ENCODE measurements at places on chromosomes 5 and 9. TPM values are rescaled to one million over a fixed set of nuclear protein-coding genes. Genes with fewer than 3 reads are reported as not detected.

DNA sequence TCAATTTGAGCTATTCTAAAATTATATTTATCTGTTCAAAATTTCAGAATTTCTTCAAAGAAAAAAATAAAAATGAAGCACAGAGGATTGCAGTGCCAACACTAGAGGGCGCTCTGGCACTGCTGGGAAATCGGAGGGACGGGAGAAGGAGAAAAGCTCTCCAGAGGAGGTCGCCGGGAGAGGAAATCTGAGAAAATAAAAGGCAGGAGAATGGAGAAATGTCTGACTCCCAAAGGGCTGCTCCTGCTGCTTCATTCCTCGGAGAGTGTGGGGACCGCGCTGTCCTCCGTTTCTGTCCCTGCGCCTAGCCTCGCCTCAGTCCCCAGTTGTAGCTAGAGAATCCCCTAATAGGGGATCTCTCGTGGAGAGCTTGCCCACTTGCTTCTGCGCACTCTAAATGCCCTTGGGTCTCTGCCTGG lies 40.0 kb upstream of the ARSB start:
- DNase-seq = peak; percentile 50

DNA sequence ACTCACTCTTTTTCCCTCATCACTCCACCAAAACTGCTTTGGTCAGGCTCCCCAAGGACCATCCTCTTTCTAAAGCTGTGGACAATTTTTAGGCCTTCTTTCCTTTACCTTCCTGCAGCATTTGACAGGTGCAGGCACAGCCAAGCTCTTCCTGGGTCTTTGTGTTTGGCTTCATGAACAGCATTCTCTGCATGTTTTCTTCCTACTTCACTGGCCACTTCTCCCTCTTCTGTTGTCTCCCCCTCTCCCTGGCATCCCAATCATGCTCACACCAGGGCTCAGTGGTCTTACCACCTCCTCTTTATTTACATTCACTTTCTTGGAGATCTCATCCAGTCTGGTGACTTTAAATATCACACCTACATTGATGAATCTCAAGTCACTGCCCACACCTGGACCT lies 51.1 kb downstream of the CTNND2 start:
- DNase-seq = no peak

DNA sequence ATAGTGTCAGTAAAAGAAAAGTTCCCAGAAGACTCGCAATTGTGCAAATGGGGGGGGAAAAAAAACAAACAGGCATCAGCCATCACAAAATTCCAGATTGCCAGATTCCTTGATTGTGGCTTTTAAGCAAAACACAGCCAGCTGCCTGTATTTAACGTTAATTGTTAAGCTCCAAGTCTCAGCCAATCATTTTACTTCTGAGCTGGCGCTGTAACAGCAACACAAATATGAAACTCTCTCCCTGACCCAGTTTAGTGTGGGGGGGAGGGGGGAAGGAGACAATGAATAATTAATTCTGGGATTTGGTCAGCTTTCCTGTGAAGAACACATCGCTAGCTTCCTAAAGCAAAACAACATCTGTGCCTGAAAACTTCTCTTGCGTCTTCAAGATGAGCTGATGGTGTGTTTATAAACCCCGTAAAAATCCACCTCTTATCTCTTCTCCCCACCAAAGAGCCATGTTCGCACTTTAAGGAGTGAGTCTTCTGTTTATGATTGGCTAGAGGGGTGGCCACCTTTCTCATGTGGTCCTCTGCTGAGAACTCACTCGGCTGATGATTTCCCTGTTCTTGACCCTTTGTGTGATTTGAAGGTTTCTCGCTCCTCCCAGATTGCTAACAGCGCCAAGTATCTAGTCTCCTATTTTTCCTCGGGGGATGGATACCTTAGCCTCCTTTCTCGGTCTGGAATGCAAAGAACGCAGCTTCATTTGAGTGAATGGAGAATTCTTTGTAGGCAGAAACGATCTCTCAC lies 160.2 kb upstream of the DAPK1 start:
- DNase-seq = peak; percentile 44

DNA sequence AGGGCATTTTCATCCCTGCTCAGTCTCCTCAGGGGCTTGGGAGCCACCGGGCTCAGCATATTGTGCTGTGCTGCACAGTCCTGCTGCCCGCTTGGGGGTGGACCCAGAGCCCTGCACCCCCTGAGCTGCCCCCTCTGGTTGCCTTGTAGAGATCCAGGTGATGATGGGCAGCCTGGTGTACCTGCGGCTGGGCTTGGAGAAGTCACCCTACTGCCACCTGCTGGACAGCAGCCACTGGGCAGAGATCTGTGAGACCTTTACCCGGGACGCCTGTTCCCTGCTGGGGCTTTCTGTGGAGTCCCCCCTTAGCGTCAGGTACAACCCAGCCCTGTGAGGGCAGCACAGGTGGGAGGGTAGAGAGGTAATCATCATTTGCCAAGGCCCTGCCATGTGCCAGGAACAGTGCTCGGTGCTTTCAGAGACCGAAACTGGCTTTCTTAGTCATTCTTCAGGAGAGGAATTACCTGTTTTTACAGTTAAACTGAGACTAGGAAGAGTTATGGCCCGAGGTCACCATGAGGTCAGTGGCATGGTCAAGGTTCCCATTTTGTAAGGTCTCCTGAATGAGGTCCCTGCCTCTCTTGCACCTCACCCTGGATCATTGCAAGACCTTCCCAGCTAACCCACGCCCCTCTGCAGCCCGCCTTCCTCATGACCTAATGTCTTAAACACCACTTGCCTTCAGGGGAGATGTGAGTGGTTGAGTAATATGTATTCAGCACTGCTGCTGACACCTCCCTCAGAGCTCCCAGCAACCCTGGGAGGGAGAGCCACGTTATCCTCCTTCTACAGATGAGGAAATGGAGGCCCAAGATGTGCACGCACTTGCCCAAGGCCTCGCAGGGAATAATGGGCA lies 7.5 kb downstream of the NHP2 start:
- peak; percentile 94 for DNase-seq

DNA sequence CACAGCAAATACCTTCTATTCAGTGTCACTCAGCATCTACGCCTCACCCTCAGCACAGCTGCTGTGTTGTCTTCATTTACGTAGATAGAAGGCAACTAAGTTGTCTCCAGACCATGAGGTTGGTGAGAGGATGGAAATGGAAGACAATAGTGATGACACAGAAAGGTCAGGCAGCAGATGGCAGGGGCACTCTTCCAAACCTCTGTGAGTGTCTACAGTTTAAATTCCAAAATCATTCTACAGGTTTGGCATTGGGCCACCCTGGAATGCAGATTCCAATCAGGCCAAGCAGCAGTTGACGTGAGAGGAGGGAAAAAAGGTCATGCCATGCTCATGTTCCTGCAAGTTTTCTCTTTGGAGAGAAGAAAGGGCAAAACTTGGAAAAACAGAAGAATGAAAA lies 68.7 kb upstream of the ADAMTSL1 start:
- no peak for DNase-seq

- DNase-seq = peak; percentile 54
Observed at GRCh38 chr5:122500245-122501088, 188.4 kb downstream of the SNCAIP start.

- no peak for DNase-seq
Observed at GRCh38 chr5:152649609-152650008, 244.5 kb upstream of the NMUR2 start.

SGCD gene
- total RNA-seq = 0.04 TPM

IL5 gene
- not detected for total RNA-seq

PCDHGA3 gene
- total RNA-seq = not detected

PAX5 gene
- total RNA-seq = 1.7 TPM

SV2C gene
- total RNA-seq = under 0.01 TPM

RASA1 gene
- 23.3 TPM for total RNA-seq
